ENCODE measurements at places on chromosomes 4 and X.

DNA sequence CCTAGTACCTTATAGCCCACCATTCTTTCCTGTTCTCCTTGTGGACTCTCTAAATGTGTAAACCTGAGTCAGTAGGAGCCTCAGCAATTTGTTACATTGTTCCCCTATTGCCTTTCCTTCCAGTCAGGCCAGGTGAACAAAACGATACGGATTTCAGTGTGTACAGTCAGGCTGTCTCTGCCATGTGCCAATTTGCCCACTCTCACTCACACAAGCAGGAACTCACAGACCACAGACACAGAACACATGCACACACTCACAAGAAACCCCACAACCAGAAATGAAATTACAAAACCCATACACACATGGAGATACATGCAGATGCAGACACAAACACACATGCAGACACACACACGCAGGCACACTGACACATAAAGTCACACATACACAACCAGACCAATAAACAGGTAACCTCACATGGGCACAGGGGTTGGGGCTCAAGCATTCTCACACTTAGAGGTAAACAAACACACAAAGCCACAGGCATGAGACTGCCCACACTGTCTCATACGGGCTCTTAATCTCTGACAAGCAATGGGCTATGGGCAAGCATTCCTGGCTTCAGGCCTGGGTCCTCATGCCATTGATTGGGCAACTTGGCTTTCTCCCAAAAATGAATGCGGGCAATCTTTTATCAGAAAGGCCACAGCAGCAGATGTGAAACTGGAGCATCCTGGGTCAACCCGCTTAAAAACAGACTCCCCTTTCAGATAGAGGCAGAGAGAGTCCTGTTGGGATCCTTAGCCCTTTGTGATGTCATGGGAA is 68.7 kb downstream of the NBDY start:
- DNase-seq = no peak

DNA sequence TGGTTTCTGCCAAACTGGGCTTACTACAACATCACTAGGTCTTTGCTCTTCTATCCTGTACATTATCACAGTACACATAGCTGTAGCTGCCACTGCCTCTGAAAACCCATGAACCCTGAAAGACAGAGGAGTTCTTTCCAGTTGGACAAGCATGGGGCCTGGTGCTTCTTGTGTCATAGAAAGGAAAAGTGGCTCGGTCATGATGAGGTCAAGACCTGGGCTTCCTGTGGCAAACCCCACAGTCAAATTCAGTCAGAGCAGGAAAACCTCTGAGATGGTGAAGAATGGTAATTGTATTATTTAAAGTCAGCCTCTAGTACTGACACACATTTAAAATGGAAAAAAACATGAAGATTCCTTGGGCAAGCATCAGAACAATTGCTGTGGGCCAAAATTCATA is 133.3 kb upstream of the PRPS2 start:
- DNase-seq = no peak

DNA sequence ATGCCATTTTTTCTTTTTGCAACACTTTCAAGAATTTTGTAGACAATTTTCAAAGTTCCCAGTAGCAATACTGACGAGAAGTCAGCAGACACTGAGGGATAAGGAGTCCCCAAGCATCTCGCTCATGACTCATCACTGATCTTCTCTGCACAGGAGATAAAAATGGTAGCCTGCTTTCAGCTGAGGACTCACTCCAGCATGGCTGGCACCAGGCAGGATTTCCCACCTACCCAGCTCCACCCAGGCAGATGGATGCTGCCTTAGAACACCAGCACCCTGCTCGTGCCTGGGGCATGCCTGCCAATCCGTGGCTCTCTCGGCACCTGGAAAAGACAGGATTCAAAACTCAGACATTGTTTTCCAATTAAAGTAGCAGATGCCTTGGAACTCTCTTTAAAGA is 24.9 kb downstream of the JAKMIP1 start:
- no peak for DNase-seq

DNA sequence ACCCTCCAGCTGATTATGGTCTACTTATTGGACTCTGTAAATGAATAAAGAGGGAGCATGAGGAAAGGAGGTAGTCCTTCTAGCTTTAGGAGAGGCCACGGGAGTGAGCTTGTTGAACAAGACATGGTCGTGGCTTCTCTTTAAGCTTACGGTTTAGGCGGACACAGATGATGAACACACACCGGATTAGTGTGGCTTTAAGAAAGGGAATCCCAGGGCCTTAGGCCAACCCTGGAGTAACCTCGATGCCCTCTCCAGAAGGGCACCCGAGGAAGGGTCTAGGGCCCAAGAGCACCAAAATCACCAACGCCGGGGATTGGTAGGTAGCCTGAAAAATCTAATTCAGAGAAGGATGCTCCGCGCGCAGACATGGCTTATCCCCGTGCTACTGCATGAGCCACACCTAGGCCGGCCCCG is 39.4 kb downstream of the ERVMER34-1 start:
- DNase-seq = no peak

All from NCI-H2081 (cell line).